ENCODE measurements at places on chromosomes 11 and 22.

DNA sequence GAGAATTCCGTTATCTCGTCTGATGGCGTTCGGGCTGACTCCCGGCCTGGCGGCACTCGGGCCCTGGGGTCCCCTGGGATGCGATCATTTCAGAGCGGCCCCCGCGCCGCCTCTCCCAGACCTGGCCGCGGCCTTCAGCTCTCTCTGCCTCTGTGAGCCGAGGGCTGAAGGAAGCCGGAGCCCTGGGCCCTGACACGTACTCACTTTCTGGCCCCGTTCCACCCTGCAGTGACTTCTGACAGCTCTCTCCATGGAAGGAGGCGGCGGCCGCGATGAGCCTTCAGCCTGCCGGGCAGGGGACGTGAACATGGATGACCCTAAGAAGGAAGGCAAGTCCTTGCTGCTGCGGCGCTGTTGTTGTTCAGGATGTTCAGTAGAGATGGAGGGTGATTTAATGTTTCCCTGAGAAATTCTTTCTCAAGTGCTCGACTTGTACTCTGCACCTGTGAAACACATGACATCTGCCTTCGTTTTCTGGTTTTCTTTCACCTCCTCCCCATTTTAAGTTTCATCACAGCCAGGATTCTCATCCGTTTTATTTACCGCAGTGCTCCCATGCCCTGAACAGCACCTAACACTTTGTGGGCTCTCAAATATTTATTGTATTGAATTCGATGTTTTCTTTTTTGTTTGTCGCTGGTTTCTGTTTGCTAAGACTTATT is 612 bp downstream of the GTSE1 start:
- DNase-seq: no peak

DNA sequence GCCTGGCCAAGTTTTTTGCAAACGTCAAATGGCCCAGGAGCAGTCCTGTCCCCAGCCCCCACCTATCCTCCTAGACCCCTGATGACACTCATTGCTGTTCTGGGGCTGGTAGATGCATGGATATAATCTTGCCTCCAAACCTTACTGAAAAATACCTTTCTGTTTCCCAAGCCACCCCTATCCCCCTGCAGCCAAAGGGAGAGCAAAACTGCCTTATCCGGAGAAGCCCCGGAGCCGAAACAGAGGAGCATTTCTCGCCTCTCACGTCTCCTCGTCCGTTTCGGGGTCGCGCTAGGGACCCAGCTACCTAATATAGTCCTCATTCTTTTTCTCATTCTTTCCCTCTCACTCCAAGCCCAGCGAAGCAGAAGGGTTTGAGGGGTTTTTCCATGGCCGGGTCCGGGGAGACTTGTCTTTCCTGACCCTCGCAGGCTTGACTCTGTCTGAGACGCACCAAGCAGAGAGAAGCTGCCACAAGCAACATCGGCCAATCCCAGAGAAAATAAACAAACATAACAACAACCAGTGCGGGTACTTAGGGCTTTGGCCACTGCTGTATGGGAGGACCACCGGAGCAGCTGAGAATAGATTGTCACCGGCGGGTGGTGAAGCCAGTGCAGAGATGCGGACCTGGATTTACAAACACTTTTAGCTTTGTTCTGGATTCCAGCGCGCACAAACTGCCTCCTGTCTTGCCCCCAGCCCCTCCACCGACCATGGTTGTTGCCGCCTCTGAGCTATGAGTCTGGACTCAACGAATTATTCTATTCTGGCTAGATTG is 1.6 kb downstream of the BSX start:
- no peak for DNase-seq

- no peak for DNase-seq
These were observed 14.5 kb downstream of the USP35 start for GRCh38 chr11:78203184-78203583.

- DNase-seq: no peak
These were observed 4.7 kb upstream of the RANBP1 start for GRCh38 chr22:20111045-20111688.

GRCh38 chr11:17643506-17644405 is 75.6 kb upstream of the MYOD1 start:
- DNase-seq: no peak

DNA sequence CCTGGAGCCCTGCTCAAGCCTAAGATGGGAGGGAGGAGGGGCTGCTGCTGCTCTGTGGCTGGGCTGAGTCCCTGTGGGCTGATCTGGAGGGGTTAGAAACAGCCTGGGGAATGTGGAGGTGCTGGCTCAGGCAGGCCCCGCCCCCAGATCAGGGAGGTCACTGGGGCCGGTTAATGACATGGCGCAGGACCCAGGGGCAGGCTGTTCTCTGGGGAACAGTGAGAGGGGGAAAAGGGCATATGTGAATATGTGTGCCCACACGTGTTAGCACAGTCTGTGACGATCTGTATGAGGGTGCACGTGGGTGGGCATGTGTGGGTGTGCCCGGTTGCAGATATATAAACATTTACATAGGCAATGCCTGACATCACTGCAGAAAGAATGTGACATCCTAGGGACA is 143.5 kb downstream of the MIAT start:
- DNase-seq: no peak

DNA sequence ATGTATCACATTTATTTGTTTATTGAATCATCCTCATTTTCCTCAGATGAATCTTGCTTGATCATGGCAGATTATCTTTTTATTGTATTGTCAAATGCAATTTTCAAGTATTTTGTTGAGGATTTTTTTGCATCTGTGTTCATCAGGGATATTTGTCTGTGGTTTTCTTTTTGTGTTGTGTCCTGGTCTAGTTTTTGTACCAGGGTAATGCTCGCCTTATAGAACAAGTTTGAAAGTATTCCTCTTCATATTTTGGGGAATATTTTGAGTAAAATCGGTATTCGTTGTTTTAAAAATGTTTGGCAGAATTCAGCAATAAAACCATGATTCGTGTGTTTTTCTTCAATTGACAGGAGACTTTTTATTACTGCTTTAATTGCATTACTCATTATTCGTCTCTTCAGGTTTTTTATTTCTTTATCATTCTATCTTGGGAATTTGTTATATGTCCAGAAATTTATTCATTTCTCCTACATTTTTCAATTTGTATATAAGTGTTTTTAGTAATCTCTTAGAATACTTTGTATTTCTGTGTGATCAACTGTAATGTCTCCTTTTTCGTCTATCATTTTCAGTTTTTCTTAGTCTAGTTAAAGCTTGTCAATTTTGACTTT is 113.4 kb upstream of the SERPIND1 start:
- no peak for DNase-seq
